Thoracic aorta (tissue), 2 donors: ENCODE measurements at places on chromosomes 5 and 9.
A peak's percentile ranks its signal among the peaks of the same experiment; 100 is the strongest.

- no peak overlapping the region for H3K4me3 ChIP-seq
- no peak overlapping the region for H3K27ac ChIP-seq
- H3K27me3 ChIP-seq, result no peaks in the 10 kb centered on the region
- no peaks in the 10 kb centered on the region for H3K36me3 ChIP-seq
- DNase-seq, result no peak
Observed at GRCh38 chr5:180470361-180470760, 23.8 kb upstream of the CNOT6 start.

GRCh38 chr9:90965226-90966030 is 163.8 kb downstream of the SYK start:
- peaks cover 67% of the 10 kb centered on the region for H3K4me1 ChIP-seq
- no peak for DNase-seq
- peak overlapping the region; percentile 67 for H3K4me3 ChIP-seq
- H3K27ac ChIP-seq, result peak overlapping the region; percentile 97
- no peaks in the 10 kb centered on the region for H3K36me3 ChIP-seq

GRCh38 chr9:134594078-134594941 is 47.3 kb upstream of the COL5A1 start:
- H3K4me3 ChIP-seq, result no peak overlapping the region
- H3K4me1 ChIP-seq, result peaks cover 10% of the 10 kb centered on the region
- H3K27ac ChIP-seq, result no peak overlapping the region
- H3K27me3 ChIP-seq, result no peaks in the 10 kb centered on the region

DNA sequence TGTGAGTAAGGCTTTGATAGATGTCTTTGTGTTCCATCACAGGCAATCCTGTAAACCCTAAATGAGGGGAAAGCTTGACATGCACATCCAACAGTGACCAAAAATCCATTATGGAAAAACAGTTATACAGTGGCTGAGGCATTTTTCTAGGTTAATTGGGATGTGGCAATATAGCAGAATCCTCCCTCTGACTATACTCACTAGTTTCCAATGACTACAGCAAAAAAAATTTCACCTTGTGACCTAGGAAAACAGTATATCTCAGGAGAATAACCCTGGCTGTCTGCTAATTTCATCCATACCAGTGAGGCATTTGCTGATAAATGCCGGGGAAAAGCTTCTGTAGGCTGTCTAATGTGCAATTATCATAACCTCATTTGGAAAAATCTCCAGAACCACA is 49.9 kb upstream of the SNCAIP start:
- H3K4me1 ChIP-seq, result peaks cover 6% of the 10 kb centered on the region
- H3K36me3 ChIP-seq, result no peaks in the 10 kb centered on the region
- no peak for DNase-seq
- no peaks in the 10 kb centered on the region for H3K27me3 ChIP-seq
- H3K27ac ChIP-seq, result no peak overlapping the region

DNA sequence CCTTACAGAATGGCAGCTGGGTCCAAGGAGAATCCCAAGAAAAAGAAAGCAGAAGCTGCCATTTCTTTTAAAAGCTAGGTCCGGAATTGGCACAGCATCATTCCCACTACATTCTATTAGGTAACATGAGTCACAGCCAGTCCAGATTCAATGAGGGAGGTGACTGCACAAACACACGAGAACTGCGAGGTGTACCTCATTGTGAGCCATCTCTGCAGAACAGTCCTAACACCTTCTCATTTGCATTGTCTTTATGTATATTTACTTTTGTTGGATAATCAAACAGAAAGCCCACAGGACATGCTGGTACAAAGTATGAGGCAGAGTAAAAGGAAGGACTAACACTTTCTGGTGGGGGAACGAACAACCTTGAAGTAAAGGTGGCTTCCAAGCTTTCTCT is 14.6 kb upstream of the HABP4 start:
- H3K27ac ChIP-seq, result no peak overlapping the region
- H3K36me3 ChIP-seq, result no peaks in the 10 kb centered on the region
- H3K4me1 ChIP-seq, result no peaks in the 10 kb centered on the region

- H3K27me3 ChIP-seq, result no peaks in the 10 kb centered on the region
- H3K4me1 ChIP-seq, result no peaks in the 10 kb centered on the region
- H3K4me3 ChIP-seq, result no peak overlapping the region
- no peak for DNase-seq
Observed at GRCh38 chr5:82849885-82850284, 227.3 kb downstream of the TMEM167A start.

DNA sequence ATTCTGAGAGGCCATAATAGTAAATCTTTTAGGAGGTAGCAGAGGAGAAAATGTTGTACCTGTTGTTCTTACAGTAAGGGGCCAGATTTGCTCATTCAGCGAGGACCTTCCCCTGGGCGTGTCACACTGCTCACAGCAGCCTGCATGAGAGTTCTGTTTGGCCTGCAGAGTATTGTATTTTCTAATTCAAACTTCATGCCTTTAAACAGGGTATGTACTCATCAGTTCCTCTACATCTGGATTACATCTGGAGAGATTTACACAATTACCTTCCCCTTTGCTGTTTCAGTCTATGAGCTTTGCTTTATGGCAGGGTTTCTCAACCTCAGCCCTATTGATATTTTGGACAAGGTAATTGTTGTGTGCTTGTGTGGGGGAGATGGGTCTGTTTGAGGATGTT is 170.9 kb upstream of the STK32A start:
- no peak for DNase-seq
- H3K36me3 ChIP-seq, result no peaks in the 10 kb centered on the region
- no peaks in the 10 kb centered on the region for H3K4me1 ChIP-seq
- no peak overlapping the region for H3K27ac ChIP-seq
- no peak overlapping the region for H3K4me3 ChIP-seq

DNA sequence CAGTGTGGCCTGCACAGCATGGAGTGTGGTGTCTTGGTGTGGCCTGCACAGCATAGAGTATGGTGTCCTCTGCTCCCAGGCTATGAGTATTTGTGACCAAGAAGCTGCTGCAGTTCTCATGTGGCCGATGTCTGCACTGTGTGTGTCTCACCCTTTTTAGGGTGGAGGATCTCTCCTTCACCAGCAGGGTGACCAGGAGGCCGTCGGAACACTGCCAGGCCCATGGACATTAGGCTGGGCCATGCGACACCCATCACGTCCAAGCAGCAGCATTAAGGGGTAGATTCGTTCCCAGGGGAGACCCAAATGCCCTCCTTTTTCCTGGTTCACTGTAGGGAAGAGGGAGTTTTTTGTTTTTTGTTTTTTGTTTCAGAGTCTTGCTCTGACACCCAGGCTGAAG is 115.3 kb upstream of the SPIN1 start:
- DNase-seq, result no peak
- no peak overlapping the region for H3K27ac ChIP-seq
- no peak overlapping the region for H3K4me3 ChIP-seq
- H3K4me1 ChIP-seq, result no peaks in the 10 kb centered on the region
- H3K36me3 ChIP-seq, result no peaks in the 10 kb centered on the region

DNA sequence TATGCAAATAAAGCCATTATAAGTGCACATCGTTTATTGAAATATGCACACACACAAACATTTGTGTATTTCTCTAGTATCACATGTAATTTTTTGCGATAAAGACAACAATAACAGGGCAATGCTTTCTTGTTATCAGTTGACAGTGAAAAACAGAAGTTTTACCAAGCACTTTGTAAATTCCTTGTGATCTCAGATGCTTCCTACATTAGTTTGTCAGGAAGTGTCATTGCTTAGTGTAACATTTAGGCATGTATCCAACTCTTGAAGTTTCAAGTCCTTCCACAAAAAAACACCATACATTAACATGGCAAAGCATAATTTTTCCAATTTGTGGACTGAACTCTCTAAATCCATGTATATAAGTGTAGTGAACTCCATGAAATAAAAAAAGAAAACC is 46.4 kb downstream of the MOCS2 start:
- no peaks in the 10 kb centered on the region for H3K36me3 ChIP-seq
- H3K4me3 ChIP-seq, result no peak overlapping the region
- no peak for DNase-seq

DNA sequence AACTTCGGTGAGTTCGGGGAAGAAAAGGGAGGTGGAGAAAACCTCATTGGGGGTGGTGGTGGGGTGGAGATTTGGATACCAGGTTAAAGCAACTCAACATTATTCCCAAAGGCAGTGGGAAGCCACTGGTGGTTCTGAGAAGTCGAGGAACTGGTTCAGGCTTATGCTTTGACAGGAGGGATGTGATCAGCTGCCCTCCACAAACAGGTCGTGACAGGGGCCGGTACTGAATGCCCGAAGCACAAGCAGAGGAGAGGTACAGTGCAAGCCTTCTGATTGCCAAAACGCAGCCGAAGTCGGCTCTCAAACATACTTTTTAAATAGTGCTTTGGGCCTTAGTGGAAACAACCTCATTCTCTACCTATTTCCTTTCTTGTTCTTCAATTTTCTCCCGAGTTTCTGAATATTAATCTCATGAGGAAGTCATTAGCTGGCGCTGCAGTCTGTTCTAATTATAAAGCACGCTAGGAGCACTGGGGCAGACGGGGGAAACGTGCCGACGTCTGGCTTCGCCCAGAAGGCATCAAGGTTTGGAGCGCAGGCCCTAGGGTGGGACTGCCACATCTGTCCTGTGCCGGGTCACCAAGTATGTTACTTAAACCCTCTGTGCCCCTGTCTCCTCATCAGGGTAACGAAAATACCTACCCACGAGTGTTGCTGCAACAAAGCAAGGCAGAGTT is 27.3 kb downstream of the SHB start:
- H3K4me1 ChIP-seq, result peaks cover 42% of the 10 kb centered on the region
- H3K36me3 ChIP-seq, result no peaks in the 10 kb centered on the region
- DNase-seq, result no peak
- H3K27me3 ChIP-seq, result no peaks in the 10 kb centered on the region
- H3K4me3 ChIP-seq, result peak overlapping the region; percentile 26
- peak overlapping the region; percentile 67 for H3K27ac ChIP-seq

GRCh38 chr9:125821078-125821477 is 73.9 kb downstream of the PBX3 start:
- H3K4me3 ChIP-seq, result no peak overlapping the region
- no peaks in the 10 kb centered on the region for H3K36me3 ChIP-seq
- no peaks in the 10 kb centered on the region for H3K27me3 ChIP-seq
- DNase-seq, result no peak
- no peak overlapping the region for H3K27ac ChIP-seq
- no peaks in the 10 kb centered on the region for H3K4me1 ChIP-seq
